Cardiac muscle cell (in vitro differentiated cells and primary cell): ENCODE measurements at places on chromosomes 13 and 19.
A peak's percentile ranks its signal among the peaks of the same experiment; 100 is the strongest.

DNA sequence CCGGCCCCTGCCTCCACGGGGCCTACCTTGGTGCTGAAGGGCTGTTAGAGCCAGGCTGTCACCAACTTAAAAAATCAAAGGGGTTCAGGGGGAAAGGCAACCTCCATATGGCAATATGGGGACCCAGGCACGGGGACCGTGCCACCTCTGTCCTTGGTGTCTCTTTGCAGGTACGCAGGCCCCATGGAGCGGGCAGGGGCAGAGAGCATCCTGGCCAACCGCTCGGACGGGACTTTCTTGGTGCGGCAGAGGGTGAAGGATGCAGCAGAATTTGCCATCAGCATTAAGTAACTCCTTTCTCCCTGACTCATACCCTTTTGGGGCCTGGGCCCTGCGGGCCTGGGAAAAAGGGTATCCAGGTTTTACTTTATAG lies 39.6 kb upstream of the ADGRE1 start:
- no peak for DNase-seq
- H3K27ac ChIP-seq: no peak overlapping the region
- no peaks in the 10 kb centered on the region for H3K27me3 ChIP-seq
- no peaks in the 10 kb centered on the region for H3K36me3 ChIP-seq
- H3K4me3 ChIP-seq: no peak overlapping the region

DNA sequence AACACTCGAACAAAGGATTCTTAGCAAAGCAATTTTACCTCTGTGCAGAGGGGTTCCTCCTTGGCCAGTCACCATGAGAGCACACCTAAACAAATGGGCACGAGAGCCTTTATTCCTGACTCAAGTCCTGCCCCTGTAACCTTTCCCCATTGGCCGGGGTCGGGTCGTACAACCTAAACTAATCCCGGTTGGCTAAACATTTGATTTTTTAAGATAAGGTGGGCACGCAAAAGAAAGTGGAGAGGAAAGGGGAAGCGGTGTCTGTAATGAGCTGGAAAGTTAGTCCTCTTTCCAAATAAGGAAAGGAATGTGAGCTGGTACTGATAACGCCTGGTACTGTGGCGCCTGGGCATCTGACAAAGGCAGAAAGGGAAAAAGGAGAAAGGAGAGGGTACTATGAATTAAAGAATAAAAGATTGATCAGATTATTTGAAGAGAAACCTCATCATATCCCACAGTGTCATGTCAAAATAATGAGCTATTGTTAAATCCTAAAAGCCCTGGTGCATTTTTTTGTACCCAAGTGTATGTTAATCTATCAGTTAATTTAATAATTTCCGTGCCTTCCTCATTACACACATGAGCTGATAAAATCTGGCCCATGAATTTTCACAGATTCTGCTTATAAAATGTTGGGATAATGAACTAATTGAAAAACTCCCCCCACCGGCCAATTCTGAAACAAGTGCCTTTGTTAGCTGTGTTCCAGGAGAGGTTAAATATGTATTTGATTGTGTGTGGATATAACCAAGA lies 335.7 kb downstream of the RFC3 start:
- H3K36me3 ChIP-seq: no peaks in the 10 kb centered on the region
- H3K4me1 ChIP-seq: no peaks in the 10 kb centered on the region
- H3K27me3 ChIP-seq: no peaks in the 10 kb centered on the region
- no peak overlapping the region for H3K4me3 ChIP-seq

GRCh38 chr19:41521931-41522555 lies 53.9 kb upstream of the CEACAM21 start:
- H3K27ac ChIP-seq: no peak overlapping the region
- H3K4me1 ChIP-seq: no peaks in the 10 kb centered on the region
- no peak overlapping the region for H3K4me3 ChIP-seq
- H3K36me3 ChIP-seq: no peaks in the 10 kb centered on the region
- no peak for DNase-seq

GRCh38 chr19:3117716-3118115 lies 18.1 kb upstream of the GNA15 start:
- H3K27me3 ChIP-seq: no peaks in the 10 kb centered on the region
- H3K27ac ChIP-seq: no peak overlapping the region
- no peaks in the 10 kb centered on the region for H3K4me1 ChIP-seq
- peaks cover 6% of the 10 kb centered on the region for H3K36me3 ChIP-seq
- no peak for DNase-seq
- H3K4me3 ChIP-seq: no peak overlapping the region

- H3K4me1 ChIP-seq: peaks cover 24% of the 10 kb centered on the region
- peak overlapping the region; percentile 48 for H3K4me3 ChIP-seq
- H3K27ac ChIP-seq: no peak overlapping the region
- no peaks in the 10 kb centered on the region for H3K27me3 ChIP-seq
- peaks cover 2% of the 10 kb centered on the region for H3K36me3 ChIP-seq
- peak; percentile 96 for DNase-seq
Measured at GRCh38 chr19:36331353-36332228, 47.4 kb downstream of the ZFP14 start.
